AG08396 (cell line): ENCODE measurements at places on chromosomes 1 and 21.
A peak's percentile ranks its signal among the peaks of the same experiment; 100 is the strongest.

DNA sequence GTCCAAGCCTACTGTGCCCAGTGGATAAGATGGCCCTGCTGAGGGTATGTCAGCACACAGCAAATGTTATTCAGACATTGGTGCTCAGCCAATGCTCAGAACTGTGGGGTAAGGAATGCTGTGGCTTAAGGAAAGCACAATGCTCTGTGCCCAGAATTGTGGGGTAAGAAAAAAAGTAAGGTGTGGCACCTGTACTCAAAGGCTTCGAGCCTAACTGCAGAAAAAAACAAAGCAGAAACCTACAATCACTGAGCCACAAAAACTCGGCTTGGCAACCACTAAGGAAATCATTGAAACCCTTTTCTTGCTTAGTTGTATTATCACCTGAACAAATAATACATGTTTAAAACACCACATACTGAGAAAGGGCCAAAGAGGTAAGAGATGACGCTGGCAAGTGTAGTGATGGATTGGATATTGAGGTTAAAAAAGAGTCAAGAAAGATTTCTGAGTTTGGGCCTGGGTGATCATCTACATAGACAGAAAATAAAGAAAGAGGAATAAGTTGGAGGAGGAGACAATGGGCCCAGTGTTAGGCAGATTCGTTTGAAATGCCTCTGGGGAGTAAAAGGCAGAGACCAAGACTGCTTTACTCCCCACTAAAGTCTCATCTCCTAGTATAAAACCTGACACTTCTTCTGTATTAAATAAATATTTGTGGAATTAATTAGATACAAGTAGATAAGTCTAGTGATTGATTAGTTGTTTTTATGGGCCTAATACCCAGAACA is 25.9 kb upstream of the ATP1A1 start:
- DNase-seq = no peak

GRCh38 chr1:210292231-210292871 is 36.4 kb upstream of the HHAT start:
- peak; percentile 46 for DNase-seq

GRCh38 chr1:56461158-56462127 is 117.9 kb downstream of the PLPP3 start:
- no peak for DNase-seq

GRCh38 chr1:152168535-152168868 is 9.5 kb upstream of the RPTN start:
- DNase-seq = no peak
